ENCODE measurements at places on chromosomes 3 and 15.

GRCh38 chr3:36852071-36852470, 87.7 kb upstream of the DCLK3 start:
- no peak for DNase-seq

DNA sequence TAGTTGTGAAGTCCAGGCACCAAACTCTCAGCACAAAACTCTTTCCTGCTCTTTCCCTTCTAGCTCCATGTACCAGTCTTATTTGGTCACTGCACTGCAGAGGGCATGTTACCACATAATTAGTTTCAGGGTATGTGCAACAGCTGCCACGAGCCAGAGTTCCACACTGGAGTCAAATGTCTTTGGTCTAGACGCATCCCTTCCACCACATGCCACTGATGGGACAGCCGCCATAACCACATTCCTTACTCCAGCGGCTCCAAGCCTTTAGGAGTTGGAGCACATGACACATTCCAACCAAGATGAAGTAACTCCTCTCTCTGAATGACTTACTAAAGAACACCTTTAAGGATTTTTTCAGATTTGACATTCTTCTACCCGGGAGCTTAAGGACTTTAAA, 153.4 kb downstream of the ERC2 start:
- DNase-seq: peak; percentile 26

DNA sequence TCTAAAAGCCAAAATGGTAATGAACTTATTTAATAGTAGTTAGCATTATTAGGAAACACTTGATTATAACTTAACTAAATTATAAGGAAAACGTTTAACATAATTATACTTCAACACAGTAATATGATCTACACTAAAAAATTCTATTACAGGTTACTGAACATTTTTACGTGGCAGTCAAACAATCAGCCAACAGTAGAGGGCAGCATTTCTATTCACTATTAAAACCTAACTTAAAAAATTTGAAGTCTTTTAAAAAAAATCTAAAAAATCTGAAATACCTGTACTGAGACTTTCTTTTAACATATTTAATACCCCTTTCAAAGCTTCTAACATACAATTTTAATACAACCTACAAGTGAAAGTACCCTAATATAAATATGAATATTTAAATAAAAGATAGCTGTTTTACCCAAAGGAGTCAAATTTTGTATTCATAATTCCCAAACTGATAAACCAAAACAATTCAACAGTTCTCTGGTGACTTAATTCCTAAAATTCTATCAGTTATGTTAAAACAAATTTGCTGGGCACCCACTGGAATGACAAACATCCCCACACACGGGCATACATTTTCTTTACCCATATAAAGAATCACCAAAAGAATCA, 41.5 kb downstream of the DLG1 start:
- peak; percentile 40 for DNase-seq

DNA sequence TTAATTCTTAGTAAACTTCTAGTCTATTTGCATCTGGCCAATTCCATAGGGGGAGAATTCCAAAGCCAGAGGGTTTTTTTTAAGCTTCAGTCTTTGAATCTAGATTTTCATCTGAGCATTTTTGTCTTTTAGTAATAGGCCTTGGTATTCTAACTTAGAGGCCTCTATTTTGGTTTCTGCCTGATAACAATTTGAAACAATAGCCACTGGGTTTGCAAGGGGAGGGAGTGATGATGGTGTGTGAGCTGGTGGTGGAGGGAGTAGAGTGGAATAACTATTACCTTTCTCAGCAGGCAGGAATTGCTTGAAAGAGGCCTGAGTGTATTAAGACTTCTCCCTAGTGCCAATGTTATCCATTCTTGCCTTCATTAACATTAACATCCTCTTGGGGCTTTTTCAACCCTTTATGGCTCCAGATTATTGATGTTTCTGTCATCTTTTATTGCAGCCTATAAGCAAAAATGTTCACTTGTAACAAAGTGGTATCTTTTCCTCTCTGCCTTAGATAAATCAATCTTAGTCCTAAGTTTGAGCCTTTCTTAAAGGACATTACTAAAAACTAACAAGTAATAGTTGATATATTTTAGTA, 26.5 kb upstream of the TCF12 start:
- no peak for DNase-seq

GRCh38 chr15:33533197-33533596, 222.4 kb downstream of the RYR3 start:
- no peak for DNase-seq

All from HFF-Myc (cell line).